ENCODE measurements at places on chromosomes 16 and 17.

DNA sequence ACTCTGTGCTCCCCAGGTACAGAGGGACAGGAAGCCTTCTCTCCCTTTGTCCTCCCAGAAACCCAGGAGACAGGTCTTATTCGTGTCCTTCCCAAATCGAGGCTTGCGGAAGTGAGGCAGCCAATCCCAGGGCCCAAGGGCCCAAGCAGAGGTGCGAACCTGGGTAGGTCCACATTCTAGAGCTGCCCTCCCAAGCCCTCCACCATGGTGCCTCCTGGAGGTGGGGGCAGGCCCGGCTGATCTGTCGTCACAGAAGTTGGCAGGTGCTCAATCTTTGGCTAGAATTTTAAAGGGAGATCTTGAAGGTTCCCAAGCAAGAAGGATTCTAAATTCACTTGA, 21.5 kb downstream of the MRC2 start:
- DNase-seq, result no peak

GRCh38 chr17:30336369-30337171, 2.7 kb upstream of the TMIGD1 start:
- no peak for DNase-seq

DNA sequence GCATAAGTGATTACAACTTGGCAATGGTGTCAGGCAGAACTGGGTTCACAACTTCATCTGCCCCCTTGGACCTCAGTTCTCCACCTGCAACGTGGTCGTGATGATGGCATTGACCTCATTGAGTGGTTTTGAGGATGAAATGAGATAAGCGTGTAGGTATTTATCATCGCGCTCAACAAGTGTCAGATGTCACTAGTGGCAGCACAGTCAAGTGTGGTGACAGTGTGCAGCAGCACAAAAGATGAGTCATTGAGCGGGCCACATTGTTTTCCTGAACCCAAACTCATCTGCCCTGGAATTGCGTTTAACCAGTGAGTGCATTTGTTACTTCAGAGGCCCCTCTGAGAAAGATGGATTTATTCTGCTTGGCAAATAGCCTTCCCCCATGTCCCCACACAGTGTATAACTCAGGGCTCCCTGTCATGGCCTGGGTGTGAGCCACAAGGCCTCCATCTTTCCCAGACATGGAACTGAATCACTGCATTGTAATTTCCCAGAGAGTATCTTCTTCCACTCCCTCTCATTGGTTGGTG, 20.9 kb downstream of the IRX3 start:
- no peak for DNase-seq

GRCh38 chr16:67664258-67664657, 2.3 kb downstream of the ENKD1 start:
- DNase-seq, result no peak

- DNase-seq, result no peak
Measured at GRCh38 chr17:80978499-80979497, 12.8 kb upstream of the CHMP6 start.

DNA sequence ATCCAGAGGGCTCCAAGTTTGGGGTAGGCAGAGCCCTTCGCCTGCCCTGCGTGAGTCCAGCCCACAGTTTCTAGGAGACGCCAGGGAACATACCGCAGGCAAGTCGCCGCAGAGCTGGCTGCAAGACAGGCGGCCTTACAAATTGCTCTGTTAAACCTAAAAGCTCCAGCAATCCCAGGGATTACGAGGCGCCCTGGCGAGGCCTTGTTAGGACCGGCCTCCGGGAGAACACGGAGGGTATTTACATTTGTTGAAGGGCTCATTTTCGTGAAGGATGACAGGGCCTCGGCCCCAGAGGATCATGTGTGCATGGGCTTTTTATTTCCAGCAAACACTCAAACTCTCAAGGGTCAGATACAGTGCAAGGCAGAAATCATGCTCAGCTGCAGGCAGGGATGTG, 77.6 kb upstream of the FOXF1 start:
- DNase-seq, result no peak

DNA sequence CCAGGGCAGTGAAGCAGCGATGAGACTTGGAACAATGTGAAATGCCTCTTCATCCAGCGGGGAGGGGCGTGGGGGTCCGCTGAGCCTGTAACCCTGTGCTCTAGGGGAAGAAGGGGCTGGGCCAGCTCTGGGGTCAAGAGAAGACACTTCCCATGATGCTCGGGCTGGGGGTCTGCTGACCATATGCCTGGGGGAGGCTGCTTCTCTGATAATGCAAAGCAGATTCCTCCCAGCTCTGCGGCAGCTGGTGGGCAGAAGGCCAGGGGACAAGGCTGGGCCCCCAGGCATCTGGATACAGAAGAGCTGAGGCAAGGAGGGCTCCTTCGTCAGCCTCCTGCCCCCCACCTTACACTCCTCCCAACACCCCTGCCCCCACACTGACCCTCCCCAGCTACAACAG, 24.7 kb downstream of the NGFR start:
- no peak for DNase-seq

DNA sequence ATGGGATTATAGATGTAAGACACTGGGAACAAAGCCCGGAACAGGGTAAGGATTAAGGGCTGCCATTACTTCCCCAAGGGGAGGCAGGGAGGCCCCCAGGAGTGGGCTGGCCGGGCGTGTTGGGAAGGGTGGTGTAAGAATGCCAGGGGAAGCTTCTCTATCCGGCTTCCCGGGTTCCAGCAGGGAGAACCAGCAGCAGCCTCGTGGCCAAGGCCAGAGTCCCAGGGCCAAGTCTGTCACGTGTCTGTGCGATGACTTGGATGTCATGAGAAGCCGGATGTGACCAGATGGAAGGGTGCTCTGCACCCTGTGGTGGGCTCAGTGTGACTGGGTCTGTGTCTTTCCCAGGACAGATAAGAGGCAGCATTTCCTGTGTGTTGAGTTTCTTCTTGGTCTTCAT, 52.1 kb downstream of the SCNN1B start:
- DNase-seq, result no peak

All from activated CD4-positive, CD25-positive, alpha-beta regulatory T cell (primary cell).